ENCODE measurements at places on chromosomes 12 and 14.

DNA sequence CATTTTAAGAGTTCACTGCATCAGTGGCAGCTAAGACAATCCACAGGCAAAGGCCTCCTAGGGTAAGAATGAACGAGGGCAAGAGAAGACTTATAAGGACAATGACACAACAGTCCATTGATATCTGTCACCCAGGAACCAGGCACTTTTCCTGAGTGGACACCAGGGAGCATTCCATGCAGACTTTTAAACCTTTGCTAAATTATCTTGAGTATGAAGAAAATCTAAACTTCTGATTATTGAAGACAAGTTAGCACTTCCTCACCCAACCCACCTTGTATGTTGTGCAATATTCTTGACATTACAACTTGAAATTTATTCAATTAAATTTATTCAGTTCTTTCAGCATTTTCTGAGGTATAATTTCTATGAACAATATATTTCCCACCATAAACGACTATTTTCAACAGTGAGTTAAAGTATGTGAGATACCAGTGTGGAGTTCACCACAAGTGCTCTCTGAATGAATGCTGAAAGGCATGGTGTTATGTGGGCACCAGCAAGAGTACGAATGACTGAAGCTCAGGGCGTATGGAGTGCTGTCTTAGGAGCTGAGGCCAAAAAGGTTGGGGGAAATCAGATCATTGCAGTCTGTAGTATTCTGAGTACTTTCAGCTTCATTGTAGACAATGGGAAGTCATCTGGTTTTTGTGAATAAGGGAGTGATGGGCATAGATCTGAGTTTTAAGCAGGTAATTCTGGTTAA lies 124.3 kb upstream of the LMNTD1 start:
- no peak for DNase-seq

DNA sequence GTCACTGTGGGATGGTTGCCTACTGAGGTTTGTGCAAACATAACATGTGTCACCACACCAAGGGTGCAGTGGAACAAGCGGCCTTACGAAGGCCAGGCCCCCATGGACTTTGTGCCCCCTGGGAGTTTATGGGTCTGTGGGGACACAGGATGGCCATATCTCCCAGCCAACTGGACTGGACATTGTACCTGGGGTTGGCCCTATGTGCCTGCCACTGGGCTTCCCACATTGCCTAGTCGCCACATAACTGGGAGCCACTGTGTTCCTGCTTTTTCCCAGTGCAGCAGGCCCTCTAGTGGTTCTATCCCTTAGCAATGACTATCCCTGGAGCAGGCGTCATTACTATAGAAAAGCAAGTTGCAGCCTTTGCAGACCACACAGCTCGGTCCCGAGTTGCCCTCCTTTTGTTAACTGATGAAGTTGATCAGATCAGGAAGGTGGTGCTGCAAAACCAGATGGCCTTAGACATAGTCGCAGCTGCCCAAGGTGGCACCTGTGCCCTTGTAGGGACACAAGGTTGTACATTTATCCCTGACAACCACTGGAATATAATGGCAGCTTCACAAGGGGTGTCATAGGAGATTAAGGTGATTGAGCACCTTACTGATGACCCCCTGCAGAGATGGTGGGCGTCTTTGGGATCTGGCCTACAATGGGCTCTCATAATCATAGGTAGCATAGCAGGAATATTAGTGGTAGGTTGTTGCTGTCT lies 15.2 kb upstream of the RNASE12 start:
- peak; percentile 34 for DNase-seq

DNA sequence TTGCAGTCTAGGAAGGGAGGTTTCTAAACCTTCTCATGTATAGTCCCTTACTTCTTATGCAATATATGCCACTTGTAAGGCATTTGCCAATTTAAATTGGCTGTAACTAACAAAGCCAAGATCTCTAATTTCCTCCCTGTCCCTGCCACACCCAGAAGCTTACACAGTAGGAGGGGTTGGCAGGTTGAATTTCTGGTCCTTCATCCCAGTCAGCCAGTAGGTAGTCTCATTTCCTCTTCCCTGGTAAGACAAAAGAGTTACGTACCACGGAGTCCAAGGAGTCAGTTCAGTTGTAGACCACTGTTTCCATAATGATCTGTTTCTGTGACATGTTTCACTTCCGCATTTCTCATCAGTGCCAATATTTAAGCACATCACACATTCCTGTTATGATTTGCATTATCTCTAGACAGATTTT lies 47.0 kb upstream of the PLBD1 start:
- no peak for DNase-seq

DNA sequence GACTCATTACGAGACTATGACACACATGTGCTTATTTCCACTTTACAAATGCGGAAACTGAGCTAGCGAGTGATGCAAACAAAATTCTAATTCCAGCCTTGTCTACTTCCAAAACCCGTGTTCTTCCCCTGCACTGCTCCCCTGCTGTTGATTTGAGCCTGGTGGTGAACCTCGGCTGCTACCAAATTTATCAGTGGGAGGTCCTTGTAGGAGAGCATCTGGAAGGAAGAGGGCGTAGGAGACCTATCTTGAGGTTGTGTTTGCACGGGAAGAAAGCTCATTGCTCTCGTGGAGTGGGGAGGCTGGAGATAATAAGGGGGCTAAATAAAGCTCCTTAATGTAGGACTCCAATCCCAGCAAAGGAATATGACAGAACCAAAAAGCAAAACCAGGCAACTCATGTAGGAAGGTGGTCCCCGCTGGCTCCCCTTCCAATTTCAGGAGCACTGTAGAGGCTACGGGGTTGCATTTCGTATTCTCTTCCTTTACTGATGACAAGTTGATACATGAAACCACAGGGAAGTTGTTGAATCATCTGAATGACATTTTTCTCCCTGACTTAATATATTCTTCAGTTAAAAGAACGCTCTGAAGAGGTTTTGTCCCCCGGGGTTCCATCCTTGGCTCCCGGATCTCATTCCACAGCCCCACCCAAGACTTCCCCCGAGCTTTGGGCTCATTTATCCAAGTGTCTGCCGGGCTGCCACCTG lies 52.6 kb downstream of the FZD10 start:
- DNase-seq, result no peak

- peak; percentile 64 for DNase-seq
These were observed 283.3 kb upstream of the PWP1 start for GRCh38 chr12:107402041-107403022.

DNA sequence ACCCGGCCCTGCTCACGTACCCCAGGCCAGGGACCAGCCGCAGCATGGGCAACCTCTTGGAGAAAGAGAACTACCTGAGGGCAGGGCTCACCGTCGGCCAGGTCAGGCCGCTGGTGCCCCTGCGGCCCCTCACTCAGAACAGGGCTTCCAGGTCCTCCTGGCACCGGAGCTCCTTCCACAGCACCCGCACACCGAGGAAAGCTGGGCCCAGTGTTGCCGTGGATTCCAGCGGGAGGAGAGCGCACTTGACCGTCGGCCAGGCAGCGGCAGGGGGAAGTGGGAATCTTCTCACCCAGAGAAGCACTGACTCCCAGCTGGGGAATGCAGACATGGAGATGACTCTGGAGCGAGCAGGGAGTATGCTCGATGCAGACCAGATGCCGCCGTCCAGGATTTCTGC lies 7.9 kb upstream of the VAMP1 start:
- no peak for DNase-seq

GRCh38 chr14:92830902-92831301 lies 36.8 kb downstream of the GOLGA5 start:
- DNase-seq, result no peak

- DNase-seq, result peak; percentile 20
These were observed 9.8 kb downstream of the CCER1 start for GRCh38 chr12:90945070-90945649.

DNA sequence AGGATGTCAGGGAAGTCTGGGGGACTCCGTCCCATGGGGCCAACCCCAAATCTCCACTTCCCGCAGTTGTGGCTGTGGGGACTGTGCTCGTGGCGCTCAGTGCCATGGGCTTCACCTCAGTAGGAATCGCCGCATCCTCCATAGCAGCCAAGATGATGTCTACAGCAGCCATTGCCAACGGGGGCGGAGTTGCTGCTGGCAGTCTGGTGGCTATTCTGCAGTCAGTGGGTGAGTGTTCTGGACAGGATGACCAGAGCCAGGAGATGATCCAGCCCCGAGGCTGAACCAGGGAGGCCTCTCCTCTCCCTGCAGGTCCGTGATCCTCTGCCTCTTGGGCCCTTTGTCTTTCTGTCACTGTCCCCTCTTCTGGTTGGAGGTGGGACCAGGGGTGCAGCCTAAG lies 8.8 kb upstream of the IFI27 start:
- no peak for DNase-seq

DNA sequence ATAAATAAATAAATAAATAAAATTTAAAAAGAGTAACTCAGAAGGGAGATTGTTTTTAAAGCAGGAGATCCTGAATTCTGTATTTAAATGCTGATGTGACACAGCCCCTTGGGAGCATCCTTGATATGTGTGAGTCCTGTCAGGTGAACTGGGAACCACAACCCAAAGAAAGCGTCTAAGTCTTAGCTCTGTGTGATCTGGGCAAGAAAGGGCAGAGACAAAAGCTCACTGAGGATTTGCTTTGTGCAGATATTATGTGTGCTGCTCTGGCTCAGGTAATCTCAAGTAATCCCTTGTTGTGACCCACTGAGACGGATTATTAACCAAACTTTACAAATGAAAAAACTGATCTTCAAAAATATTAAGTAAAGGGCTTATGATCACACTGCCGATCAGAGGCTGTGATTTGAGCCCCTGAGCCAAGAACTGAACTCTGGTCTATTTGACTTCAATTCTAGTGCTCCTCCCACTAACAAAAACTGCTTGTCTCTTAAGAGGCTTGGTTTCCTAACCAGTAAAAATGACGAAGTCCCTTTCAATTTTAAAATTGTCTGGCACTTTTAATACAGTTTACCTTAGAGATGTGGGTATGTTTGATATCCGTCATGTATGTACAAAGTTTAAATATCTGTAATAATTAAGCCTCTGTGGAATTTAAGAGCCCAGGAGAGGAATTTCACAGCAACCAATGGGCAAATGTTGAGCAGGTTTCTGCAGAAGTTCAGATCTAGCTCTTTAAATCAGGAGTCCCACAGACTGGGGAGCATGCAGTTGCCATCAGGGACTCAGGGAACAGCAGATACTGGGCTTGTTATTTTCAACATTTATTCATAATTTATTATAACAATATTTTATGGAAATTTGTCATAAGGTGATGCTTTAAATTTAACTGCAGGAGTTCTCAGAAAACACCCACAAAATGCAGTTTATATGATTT lies 46.1 kb downstream of the CPM start:
- no peak for DNase-seq

- peak; percentile 91 for DNase-seq
These were observed at the start of gene PLEKHH1 for GRCh38 chr14:67532998-67533753. Gene PLEKHH1, plus strand, starts transcription at chr14:67533290. Its CDS starts 8,578 bp downstream, at chr14:67541868.

DNA sequence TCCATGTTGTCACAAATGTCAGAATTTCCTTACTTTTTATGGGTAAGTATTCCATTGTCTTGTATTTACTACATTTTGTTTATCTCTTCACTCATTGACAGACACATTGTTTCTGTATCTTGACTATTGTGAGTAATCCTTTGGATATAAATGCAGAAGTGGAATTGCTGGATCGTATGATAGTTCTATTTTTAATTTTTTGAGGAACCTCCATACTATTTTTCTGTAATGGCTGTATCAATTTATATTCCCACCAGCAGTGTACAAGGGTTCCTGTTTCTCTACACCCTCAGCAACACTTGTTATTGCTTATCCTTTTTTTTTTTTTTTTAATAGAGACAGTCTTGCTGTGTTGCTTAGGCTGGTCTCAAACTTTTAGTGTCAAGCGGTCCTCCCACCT lies 3.5 kb upstream of the KICS2 start:
- DNase-seq, result no peak

GRCh38 chr14:65472189-65472588 lies 59.7 kb downstream of the FUT8 start:
- DNase-seq, result no peak

DNA sequence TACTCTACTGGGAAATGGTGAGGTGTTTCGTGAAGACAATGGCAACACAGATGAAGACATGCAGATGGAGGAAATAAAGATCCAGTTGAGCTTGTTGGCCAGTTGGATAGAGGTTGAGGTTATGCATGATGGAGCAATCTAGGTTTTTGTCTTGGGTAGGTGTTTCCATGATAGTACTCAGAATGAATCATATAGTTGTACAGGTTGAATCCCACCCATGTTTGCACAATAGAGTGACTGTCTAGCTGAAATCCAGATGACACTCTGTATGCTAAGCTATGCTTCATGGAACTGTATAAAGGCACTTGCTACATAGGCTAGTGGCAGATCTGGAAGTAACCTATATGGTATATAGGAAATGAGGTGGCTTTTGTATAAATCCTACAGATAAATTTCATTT lies 264.9 kb downstream of the NAV3 start:
- no peak for DNase-seq

DNA sequence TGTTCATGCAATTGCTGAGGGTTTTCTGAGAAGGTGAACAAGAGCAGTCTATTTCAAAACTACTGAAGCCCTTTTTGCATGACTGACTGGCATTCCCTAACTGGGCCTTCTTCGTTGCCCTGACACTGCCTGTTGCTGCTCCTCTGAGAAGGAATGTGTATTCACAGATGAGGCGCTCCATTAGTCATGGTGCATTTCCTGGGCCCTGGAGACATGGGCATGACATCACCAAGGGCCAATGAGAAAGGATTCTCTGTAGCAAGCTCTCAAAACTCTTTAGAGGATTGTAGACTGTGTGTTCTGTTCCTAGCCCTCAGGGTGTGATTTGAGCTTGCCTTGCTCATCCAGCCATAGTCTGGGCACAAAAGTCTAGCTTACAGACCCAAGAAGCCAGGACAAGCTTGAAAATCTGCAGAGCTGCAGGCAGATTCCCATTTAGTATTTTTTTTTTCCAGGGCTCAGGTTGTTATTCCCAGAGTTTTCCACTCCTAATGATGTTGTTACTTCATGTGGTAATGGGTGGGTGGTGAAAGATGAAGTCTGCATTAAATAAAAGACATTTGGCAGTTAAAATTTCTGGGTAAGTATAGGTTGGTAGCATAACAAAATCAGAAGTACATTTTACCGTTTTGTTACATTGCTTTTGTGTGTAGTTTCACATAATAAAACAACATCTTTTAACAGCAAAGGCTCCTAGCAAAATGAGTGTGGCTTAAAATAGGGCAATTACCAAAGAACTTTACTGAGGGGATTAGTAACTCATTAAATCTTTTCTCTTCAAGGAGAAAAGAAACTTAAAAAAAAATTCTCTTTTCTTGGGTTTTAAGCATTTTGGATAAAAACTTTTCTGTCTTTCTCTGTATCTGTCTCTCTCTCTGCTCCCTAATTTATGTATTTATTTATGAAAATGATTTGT lies 318.4 kb downstream of the RAD51B start:
- DNase-seq, result peak; percentile 5

GRCh38 chr14:79967001-79967400 lies 244.3 kb downstream of the DIO2 start:
- DNase-seq, result no peak

DNA sequence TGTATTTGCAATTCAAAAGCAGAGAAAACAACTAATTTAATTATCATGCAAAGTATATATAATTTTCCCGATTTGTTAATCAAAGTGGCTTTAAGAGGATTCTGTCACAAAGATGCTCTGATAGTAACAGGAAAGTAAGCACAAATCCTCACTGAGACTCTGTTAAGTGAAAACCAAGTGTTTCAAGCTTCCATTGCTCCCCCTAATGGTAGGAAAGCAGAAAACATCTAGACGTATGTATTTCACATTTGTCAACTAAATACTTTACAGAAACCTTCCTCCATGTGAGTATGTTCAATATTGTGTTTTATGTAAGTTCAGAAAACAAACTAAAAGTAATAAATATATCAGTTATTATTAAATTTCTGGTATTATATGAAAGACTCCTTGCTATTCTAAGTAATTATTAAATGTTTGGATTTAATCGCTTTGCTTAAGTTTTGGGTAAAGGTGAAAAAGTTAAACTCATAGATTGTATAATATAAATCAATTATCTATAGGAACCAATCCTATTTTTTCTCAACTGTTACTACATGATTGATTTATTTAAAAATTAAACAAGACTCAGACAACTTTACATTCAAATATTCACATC lies 1.5 kb upstream of the NTS start:
- peak; percentile 24 for DNase-seq

Data from SK-N-SH (cell line).